Stomach (tissue), 19 donors: ENCODE measurements at places on chromosomes 13 and 19. TPM values are rescaled to one million over a fixed set of nuclear protein-coding genes. Genes with fewer than 3 reads are reported as not detected.

The ATXN8OS gene
- not detected for total RNA-seq

The C19orf67 gene
- not detected for total RNA-seq

The RXFP2 gene
- not detected for total RNA-seq

The CRLF1 gene
- 3.6 TPM for total RNA-seq

The SIGLEC14 gene
- total RNA-seq: not detected

The S1PR5 gene
- not detected for total RNA-seq

The FFAR2 gene
- not detected for total RNA-seq

The SIGLEC12 gene
- not detected for total RNA-seq

The NLRP13 gene
- not detected for total RNA-seq

The GGN gene
- total RNA-seq: not detected

The ADGRE3 gene
- total RNA-seq: not detected

The HAUS8 gene
- total RNA-seq: 27.2 TPM

The HSH2D gene
- total RNA-seq: 6.7 TPM

The NKPD1 gene
- total RNA-seq: not detected

The OR10H1 gene
- total RNA-seq: not detected

The CD22 gene
- total RNA-seq: not detected

The ZNF444 gene
- 52.7 TPM for total RNA-seq

The ACER1 gene
- not detected for total RNA-seq

The DKKL1 gene
- total RNA-seq: not detected

The CCDC169 gene
- not detected for total RNA-seq

The ZIM2 gene
- 4.1 TPM for total RNA-seq

The MIPEP gene
- total RNA-seq: 28.5 TPM

The OR7C1 gene
- total RNA-seq: not detected

The LIN7B gene
- total RNA-seq: not detected

The PDE4C gene
- total RNA-seq: 11.4 TPM

The ZNF235 gene
- total RNA-seq: 0.89 TPM

The ZNF534 gene
- not detected for total RNA-seq

The ERICH4 gene
- total RNA-seq: not detected
